ENCODE measurements at places on chromosomes 3 and 15.

GRCh38 chr3:16173283-16174025, 1.0 kb upstream of the GALNT15 start:
- no peak for DNase-seq

GRCh38 chr3:152203652-152204051, 65.1 kb upstream of the MBNL1 start:
- no peak for DNase-seq

- no peak for DNase-seq
These were observed 117.9 kb downstream of the TLE3 start for GRCh38 chr15:69979783-69980182.

DNA sequence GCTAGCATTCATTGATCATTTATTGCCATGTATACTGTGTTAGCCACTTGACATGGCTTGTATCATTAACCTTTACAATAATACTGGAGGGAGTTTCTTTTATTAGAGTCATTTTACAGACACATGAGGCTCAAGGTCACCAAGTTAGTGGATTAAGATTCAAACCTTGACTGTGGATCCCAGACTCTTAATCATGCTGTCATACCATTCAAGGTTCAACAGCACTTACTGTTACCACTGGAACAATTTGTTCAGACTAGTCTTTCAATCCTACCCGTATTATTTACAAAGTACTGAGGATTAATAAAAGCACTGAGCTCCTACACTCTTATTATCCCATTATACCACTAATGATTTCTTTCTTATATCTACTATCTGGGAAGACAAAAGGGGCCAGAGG, 1.2 kb downstream of the COX17 start:
- no peak for DNase-seq

DNA sequence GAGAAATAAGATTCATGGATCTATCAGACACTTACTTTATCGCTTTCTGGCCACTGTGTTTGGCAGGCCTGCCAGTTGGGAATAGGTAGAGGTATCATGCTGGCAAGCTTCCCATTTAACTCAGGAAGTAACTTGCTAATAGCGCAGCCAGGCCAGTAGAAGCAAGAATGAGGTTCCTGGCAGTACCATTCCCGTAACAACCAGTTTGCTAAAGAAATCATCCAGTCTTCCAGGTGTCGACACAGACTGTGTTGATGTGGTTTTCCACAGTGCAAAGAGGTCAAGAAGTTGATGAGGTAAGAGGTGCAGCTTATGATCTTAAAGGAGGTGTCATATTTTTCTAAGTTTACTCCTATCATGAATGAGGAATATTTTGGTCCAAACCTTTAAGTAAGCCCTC, 46.2 kb downstream of the DPH6 start:
- no peak for DNase-seq

DNA sequence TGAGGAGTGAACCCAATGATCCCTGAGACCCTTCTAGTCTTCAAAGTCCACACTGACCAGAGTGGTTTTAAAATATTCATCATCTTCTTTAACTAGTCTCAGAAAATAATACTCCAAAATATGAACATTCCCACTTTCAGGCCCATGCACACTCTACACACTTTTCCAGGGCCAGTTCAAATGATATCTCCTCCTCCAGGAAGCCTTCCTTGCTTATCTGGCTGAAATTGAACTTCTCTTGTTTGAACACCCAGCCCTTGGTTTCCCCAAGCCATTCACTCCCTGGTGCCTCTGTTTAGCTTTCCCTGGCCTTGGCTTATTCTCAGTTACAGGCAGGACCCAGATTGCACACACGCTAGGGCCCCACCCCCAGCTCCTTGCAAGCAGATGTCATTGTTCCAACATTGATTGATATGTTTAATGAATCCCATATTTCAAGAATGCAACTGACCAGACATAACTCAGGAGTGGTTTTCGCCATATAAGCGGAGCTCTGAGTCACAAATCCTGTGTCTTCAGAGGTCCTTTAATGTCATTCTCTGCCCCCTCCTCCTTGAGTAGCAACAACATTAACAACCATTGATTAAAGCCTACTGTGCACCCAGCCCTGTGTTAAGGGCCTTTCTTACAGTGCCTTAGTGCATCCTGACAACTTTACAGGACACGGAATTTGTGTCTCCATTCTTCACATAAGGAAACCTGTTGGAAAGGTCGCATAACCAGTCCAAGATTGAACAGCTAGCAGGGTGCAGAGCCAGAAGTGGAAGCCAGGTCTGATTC, 2.1 kb downstream of the ITGA11 start:
- no peak for DNase-seq

GRCh38 chr3:37347941-37348340, 173.6 kb upstream of the LRRFIP2 start:
- no peak for DNase-seq

DNA sequence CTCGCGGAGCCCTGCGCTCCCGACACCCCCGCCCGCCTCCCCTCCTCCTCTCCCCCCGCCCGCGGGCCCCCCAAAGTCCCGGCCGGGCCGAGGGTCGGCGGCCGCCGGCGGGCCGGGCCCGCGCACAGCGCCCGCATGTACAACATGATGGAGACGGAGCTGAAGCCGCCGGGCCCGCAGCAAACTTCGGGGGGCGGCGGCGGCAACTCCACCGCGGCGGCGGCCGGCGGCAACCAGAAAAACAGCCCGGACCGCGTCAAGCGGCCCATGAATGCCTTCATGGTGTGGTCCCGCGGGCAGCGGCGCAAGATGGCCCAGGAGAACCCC, 464 bp downstream of the SOX2 start:
- no peak for DNase-seq

DNA sequence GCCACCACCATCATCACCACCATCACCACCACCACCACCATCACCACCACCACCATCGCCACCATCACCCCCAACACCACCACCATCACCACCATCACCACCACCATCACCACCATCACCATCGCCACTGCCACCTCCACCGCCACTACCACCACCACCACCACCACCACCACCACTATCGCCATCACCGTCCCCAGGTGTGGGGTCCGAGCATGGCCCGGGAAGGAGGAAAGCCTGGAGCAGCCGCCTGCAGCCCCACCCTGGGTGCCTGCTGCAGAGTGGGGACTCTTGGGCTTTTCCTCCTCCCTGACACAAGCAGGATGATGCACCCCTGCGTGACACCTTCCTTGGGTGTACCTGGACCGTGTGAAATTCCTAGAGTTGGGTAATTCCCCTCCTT, 43.9 kb downstream of the MUC4 start:
- no peak for DNase-seq

DNA sequence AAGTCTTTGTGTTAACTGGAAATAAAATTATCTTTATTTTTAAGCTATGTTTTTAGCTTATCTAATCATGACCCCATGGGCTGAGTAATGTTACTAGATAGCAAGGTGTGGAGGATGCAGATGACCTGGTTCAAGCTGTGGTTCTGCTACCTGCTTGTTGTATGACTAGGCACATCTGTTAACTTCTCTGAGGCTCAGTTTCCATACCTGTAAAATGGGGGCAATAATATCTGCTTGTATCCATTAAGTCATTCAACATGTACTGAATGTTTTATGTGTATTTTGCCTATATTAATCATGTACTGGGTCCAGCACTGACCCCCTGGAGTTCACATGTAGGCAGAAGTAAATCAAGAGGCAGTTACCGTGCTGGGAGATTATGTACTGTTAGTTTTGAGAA, 51.5 kb downstream of the CEMIP start:
- DNase-seq, result no peak

DNA sequence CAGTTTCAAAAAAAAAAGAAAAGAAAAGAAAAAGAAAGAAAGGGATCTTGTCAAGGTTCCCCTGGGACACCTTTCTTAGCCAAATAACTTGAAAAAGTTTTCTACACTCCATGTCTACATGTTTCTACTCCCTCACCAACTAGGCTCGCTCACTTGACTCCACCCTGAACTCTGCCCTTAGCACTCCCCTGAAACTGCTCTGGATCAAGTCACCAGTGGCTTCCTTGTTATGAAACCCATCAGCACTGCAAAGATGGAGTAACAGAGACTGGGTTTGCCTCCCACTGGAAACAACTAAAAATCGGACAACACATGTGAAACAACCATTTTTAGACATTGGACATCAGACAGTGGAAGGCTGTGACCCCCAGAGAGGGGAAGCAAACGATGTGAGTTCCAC, 36.8 kb downstream of the TMEM40 start:
- DNase-seq, result no peak

GRCh38 chr3:160150525-160150924, 74.7 kb upstream of the C3orf80 start:
- DNase-seq, result no peak

DNA sequence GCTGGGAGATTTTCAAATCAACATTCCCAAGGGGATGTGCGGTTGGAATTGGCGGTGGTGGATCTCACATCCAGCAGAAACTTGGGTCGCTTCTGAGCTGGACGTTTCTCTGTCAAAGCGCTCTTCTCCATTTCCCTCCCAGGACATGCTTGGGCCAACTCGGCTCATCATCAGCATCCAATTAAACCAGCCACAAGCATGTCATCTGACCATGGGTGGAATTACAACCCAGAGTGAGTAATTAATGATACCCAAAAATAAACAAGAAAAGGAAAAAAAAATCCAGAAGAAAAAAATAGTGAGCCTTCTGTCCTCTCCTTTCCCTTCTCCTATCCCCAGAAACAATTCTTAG, 111.2 kb downstream of the XXYLT1 start:
- no peak for DNase-seq

DNA sequence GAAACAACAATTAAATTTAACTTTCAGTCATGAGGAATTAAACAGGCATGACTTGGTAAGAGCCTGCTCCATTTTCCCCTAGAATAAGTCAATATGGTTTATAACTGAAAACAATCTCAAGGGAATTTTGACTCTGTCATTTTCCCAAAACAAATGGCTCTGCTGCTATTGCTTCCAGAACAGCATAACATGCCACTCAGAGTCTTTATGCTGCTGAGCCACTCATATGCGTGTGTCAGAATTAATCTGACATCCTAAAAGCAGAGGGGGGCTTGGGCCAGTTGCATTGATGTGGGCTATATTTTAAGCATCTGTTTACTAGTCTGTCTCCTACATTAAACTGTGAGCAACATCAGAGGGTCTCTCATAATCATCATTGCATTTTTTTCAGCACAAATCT, 111.1 kb upstream of the ABI3BP start:
- DNase-seq, result no peak

- DNase-seq, result no peak
These were observed 24.6 kb downstream of the HLTF start for GRCh38 chr3:149061776-149062175.

DNA sequence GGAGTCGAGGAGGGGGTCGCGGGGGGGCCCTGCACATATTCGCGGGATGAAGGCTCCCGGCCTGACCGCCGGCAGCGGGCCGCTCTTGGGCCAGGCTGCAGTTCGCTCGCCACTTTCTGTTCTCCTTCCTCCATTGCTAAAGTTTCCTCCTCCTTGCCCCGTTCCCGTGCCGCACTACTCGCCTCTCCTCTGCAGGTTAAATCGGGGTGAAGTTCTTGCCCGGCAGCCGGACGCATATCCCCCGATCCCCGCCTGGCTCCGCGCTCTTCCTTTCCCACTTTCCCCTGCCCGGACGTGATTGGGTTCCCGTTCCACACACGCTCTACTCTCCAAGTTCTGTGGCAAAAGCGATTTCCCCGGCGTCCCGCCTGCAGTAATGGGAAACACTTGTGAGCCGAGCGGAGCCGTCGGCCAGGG, 556 bp downstream of the CRYBG3 start:
- no peak for DNase-seq

DNA sequence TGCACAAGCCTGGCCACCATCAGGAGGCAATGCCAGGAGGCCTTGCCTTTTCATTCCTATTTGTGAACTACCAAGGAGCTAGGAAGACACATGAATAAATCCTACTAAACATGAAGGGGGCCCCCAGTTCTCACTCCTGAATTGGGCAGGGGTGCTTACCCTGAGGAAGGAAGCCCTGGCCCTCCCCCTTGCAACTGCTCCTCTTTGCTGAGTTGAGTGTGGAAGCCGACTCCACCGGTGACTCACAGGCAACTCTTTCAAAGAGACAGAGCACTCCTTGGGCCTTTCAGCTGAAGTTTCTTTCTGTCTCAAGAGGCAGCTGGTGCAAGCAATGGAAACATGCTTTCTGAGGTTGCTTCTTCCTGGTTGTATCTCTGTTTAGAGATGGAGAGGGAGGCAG, 1.7 kb downstream of the GABRG3 start:
- no peak for DNase-seq

GRCh38 chr3:55549177-55549576, 62.1 kb upstream of the WNT5A start:
- no peak for DNase-seq

GRCh38 chr3:66344848-66345578, 124.2 kb downstream of the SLC25A26 start:
- DNase-seq, result no peak

GRCh38 chr15:48072941-48073340, 47.8 kb upstream of the SLC24A5 start:
- DNase-seq, result no peak

GRCh38 chr3:155629556-155629955, 115.3 kb downstream of the PLCH1 start:
- no peak for DNase-seq

GRCh38 chr3:182837855-182838454, 44.7 kb downstream of the ATP11B start:
- no peak for DNase-seq

GRCh38 chr3:128280481-128281052, 127.3 kb downstream of the EEFSEC start:
- peak; percentile 59 for DNase-seq

GRCh38 chr3:77039606-77040171, at the start of gene ROBO2:
ROBO2 (plus strand) TSS chr3:77040099; CDS start chr3:77040786, 687 bp downstream.
- no peak for DNase-seq

GRCh38 chr15:58243070-58243469, 104.9 kb downstream of the AQP9 start:
- peak; percentile 79 for DNase-seq

DNA sequence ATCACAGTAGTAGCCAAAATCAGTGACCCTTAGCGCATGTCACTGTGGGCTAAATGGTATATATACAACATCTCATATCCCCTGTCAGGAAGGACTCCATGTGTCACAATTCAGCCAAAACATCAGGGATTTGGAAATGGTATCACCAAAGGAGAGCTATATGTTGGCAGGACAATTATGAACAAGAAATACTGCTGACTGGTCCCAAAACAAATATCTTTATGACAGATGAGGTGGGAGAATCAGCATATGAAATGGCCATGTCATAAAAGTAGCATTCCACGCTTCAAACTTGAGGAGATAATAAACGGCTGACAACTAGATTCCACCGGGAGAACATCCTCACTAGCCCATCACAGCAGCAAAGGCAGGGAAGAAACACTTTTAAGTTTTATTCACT, 158.4 kb downstream of the MAGI1 start:
- no peak for DNase-seq

GRCh38 chr3:99669879-99670555, 31.6 kb downstream of the COL8A1 start:
- no peak for DNase-seq

- DNase-seq, result peak; percentile 40
These were observed 157.9 kb downstream of the CHL1 start for GRCh38 chr3:354432-354831.

DNA sequence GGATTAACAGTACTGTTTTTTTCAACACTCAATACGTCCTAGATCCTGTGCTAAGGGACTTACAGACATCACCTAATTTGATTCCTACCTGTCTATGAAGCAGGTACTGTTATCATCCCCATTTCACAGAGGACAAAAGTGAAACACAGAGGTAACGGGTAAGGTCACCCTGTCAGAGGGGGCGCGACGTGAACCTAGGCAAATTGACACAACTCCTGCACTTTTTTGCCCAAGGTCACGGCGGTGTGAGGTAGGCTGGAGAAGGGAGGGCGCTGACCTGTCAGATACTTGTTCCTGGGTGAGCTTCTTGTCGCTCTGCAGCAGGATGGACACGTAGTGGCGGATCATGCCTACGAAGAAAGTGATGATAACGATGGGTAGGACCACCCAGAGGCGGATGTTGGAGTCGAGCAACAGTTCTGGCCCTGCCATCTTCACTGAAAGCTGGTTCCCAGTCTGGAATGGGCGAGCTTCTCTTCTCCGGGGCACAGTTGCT, 363 bp downstream of the EMC3 start:
- no peak for DNase-seq
